ENCODE measurements at places on chromosomes 4 and X.

- DNase-seq = no peak
Measured at GRCh38 chr4:106299977-106300376, 16.0 kb downstream of the TBCK start.

- no peak for DNase-seq
Measured at GRCh38 chrX:23403849-23404248, 69.2 kb downstream of the PTCHD1 start.

DNA sequence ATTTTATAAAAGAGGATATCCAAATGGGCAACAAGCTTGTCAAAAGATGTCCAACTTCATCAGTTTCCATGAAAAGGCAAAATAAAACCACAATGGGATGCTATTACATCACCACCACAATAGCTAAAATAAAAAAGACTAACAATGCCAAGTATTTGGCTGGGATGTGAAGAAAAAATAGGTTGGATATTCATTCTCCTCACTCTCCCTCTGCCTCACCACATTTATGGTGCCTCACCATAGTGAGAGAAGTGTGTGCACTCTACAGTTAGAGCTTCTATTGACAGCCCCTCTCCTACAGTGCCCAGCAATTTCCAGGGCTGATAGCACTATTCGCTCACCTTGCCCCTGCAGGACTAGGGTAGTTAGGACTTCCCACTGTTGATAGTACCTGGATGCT, 25.5 kb downstream of the VEGFC start:
- DNase-seq = no peak

GRCh38 chr4:94516999-94517398, 65.3 kb downstream of the PDLIM5 start:
- no peak for DNase-seq

GRCh38 chr4:3637326-3638016, 105.2 kb upstream of the LRPAP1 start:
- DNase-seq = no peak

GRCh38 chr4:117302226-117302625, 216.8 kb upstream of the TRAM1L1 start:
- no peak for DNase-seq

- no peak for DNase-seq
Measured at GRCh38 chrX:13752141-13752540, 17.6 kb downstream of the OFD1 start.

GRCh38 chrX:48676893-48677270, 6.7 kb upstream of the WAS start:
- peak; percentile 47 for DNase-seq

DNA sequence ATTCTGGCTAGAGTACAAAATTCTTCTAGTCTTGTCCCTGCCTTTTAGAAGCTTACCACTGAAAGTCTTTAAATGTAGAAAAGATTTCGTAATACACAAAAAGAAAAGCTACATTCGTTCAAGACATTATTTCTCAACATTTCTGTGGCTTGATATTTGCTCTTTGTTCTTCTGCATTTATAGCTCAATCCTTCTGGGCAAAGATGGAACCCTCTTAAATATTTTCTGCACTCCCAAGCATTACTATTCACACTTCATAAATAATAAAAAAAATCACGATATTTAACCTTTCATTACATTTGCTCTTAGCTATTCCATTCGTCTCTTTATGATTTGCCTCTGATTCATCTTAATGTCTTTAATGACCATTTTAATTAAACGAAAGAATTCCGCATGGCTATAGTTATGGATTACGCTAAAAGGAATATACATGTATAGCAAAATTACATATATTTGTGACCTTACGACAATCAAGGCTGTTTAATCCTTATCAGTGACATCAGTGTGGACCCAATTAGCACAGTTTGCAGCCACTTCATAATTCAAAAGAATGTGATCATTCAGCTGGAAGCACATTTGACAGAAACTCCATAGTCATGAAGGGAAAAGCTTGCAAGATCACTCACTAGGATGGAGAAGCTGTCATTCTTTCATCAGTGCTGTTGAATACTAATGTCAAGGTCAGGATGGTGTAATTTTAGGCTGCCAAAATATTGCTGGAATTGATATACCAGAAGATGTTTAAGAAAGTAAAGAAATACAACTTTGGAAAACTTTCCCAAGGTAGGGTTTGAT, 1075.0 kb upstream of the TENM3 start:
- DNase-seq = no peak

GRCh38 chrX:19122641-19123009, 357 bp upstream of the ADGRG2 start:
- no peak for DNase-seq

GRCh38 chr4:105644257-105644656, 64.2 kb downstream of the INTS12 start:
- DNase-seq = no peak

DNA sequence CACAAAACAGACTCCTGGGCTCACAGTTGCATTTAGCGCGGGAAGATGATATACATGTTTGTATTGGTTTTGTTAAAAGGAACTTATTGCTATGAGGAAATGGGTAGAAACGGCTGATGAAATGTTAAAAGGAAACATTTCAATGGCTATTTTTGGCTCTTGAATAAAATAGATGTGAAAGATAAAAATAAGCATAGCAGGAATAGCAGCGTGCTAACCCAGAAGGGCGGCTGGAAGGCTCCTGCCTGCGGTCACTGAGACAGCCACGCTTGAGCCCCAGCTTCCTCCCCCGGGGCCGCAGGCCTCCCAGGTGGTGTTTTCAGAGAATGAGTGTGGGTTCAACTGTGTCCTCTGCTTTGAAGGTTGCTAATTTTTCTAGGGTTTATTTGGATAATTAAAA, 35.0 kb upstream of the CLCN4 start:
- peak; percentile 67 for DNase-seq

- DNase-seq = no peak
Measured at GRCh38 chrX:144722307-144722706, 525.0 kb upstream of the SPANXN1 start.

- DNase-seq = no peak
Measured at GRCh38 chr4:86117705-86118302, 242.0 kb downstream of the MAPK10 start.

GRCh38 chr4:26905172-26905571, 44.5 kb downstream of the STIM2 start:
- no peak for DNase-seq

- DNase-seq = no peak
Measured at GRCh38 chr4:58776627-58777026, 1666.4 kb upstream of the IGFBP7 start.

- no peak for DNase-seq
Measured at GRCh38 chr4:54662901-54663585, 5.3 kb downstream of the KIT start.

DNA sequence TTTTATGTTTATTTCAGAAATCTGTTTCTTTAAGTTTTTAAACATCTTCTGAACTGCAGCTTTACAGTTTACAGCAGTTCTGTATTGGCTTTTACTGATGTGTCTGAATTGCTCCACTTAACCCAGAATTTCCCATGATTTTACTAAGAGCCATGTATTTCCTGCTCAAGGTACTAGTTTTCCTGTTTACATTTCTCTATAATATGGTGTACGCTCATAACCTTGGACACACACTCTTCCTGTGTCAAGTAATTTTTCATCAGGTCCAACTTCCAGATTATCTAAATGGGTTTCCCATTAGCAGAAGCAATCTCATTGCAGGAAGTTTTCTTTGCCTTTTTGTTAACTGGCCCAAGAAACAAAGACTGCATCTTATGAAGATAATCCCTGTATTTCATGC, 12.3 kb downstream of the ELF2 start:
- no peak for DNase-seq

Measured in Karpas-422 (cell line).